ENCODE measurements at places on chromosomes 1 and 21.

DNA sequence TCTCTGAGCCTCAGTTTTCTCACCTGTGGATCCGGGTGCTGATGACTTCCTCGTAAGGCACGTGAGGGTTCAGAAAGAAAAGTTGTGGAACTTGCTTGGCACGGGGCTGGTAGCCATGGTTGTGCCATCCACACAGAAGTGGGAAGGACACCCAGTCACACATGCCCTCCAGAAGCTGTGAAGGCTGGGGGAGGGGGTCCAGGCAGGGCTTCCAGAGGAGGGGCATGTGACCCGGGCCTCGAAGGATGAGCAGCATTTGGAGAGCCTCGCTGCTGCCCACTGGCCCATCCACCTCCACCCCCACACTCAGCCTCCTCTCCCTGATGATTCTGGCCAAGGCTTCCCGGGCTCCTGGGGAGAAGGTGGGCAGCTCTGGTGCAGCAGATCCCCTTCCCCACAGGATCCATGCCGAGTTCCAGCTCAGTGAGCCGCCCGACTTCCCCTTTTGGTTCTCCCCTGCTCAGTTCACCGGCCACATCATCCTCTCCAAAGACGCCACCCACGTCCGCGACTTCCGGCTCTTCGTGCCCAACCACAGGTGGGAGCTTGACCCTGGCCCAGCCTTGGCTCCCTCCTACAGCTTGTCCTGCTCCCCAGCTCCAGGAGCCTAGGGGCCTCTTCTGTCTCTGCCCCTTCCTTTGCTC lies 9.4 kb downstream of the SELENON start:
- DNase-seq: no peak

- DNase-seq: no peak
Measured at GRCh38 chr1:246497331-246497915, 9.7 kb downstream of the SMYD3 start.

GRCh38 chr1:222920169-222920568 lies 105.3 kb downstream of the DISP1 start:
- no peak for DNase-seq

GRCh38 chr1:116311756-116312680 lies 61.0 kb upstream of the ATP1A1 start:
- no peak for DNase-seq

DNA sequence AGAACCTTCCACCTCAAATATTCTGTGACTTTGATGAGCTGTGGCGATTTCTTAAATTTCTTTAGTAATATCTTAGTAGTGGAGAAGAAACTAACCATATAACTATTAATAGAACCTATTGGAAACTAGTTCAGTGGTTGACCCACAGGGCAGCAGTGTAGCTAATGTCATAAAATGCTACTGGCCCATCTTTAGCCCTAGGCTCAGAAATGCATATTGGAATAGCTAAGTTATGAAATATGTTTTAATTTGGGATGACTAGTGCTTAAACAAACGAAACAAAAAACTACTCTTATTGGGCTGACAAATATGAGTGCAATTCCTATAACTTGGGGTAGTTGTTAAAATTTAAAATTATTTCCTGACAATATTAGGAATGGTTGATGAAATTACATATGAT lies 20.2 kb downstream of the MACO1 start:
- DNase-seq: no peak

DNA sequence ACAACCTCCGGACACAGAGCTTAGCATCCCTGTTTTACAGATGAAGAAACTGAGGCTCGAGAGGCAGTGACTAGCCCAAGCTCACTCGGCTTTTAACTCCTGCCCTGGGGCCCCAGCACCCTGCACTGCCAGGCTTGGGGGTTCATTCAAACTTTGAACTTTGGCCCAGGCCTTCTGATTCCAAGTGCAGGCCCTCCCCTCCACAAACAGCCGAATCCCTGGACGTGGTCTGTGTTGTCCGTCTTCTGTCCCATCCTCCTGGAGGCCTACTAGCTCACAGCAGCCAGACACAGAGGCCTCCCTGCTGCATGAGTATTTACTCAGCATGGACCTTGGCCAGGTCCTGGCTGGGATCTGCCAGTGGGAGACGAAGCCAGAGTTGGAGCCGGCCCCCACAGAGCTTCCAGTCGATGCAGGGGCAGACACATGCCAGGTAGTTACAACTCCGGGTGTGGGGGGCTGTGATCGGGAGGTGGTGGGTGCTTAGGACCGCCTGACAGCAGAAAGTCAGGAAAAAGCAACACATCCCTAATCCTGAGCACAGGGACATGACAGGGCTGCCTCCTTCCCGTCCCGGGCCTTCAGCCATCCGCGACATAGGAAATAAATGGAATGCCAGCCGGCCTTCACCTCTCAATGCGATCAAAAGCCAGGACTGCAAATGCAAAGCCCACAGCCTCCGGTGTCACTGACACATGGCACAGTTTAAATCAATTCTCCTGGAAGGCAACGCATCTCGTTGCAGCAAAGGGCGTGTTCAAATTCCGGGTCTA lies 7.4 kb downstream of the IFFO2 start:
- DNase-seq: no peak

DNA sequence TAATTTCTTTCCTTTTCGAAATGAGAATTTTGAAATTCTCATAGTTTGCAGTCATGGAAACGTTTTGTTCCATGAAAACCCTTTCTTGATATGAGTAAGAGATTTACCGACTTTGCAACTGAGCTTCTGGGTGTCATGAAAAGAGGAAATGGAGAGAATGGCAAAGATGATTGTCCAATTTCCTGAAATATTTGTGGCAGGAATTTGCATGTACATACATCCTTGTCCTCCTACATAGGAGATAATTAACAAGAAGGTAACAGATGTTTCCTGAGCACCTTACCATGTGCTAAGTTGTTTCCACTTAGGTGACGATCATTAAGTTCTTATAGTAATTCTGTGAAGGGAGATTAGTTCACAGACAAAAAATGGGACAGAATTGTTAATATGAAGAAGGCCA lies 170.7 kb downstream of the NEGR1 start:
- DNase-seq: no peak

DNA sequence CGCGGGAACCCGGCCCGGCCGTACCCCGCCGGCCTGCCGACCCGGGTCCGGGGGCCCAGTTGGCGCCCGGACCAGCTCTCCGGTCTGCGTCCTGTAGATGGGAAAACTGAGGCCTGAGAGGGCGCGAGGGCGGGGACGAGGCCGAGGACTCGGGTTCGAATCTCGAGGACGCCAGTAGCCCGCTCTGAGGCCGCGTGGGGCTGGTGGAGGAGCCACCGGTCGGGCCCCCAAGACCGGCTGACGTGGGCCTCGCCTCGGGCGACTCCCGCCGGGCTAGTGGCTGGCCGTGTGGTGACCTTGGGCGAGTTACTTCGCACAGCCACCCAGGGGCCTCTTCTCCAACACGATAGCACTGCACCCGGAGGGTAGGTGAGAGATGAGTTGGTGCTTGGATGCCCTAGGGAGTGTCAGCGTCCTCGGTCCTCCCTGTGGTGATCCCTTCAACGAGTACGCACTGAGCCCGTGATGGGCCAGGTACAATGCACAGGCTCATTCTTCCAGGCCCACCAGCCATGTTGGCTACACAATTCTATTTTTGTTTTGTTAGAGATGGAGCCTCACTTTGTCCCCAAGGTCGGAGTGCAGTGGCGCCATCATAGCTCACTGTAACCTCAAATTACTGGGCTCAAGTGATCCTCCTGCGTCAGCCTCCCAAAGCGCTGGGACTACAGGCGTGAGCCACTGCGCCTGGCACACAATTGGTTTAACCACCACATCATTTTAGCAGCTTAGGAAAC lies 404 bp upstream of the SCMH1 start:
- no peak for DNase-seq

- no peak for DNase-seq
Measured at GRCh38 chr1:19411612-19412011, 73.7 kb downstream of the CAPZB start.

DNA sequence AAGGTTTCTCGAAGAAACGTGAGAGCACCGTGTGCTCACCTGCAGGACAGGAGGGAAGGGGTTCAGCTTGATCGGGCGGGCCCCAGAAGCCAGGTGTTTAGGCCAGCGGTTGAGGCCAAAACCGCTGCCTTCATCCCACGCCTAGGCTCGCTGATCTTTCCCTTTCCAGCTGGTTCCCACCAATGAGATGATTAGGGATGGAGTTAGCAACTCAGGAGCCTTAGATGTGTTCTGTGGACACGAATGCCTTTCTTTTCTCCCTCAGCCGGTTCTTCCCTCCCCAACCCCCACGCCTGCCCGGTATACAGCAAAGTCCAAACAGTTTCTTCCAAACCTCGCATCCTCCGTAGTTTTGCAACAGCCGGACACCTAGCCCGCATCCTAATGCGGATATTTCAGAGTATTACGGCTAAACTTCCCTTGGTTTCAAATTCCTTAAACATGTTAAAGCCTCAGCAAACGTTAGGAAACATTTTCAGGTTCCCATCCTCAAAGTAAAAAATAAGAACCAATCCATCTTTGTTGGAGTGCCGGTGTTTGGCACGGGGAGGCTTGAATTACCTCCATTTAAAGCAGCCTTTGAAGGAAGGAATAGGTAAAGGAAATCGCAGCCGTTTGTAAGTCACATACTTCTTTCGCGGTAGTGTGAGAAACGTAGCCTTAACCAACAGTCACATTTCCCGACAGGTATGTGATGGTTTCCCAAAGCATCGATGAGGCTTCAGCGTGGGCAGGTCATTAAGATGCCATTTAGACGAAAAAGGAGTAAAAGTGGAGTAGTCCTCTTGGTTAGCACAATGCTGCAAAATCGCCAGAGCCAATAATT lies 1.1 kb downstream of the LRRC8C start:
- no peak for DNase-seq

DNA sequence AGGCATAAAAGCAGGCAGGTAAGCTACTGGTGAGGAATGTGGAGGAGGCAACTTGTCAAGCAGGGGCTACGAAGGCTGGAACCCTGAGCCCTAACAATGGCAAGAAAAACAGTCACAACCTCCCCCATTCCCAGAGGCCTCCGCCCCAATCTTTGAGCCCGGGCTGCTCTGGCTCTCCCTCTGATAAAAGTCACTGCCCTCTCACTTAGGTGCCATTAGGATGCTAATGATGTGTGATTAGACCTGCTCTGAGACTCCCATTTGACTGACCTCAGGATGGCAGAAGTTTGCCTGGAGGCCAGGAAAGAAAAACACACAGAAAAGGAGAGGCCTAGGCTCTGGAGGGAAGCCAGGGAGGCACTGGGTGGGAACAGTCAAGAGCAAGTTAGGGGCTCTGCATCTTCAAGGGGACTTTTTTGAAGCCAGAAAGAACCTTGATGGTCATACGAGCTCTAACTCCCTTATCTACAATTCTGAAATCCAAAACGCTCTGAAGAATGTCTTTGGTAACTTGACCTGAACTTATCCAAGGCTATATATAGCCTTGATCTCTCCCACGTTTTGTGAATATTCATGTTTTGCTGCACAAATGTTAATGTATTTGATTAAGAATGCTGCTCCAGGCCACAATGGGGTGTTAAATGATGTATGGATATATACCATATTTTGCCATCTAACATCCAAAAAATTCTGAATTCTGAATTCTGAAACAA lies 98.9 kb downstream of the TRABD2B start:
- DNase-seq: no peak

GRCh38 chr1:43978551-43979260 lies at the start of gene B4GALT2:
Gene B4GALT2, plus strand, starts transcription at chr1:43979210. Its CDS starts 1,951 bp downstream, at chr1:43981161.
- no peak for DNase-seq

DNA sequence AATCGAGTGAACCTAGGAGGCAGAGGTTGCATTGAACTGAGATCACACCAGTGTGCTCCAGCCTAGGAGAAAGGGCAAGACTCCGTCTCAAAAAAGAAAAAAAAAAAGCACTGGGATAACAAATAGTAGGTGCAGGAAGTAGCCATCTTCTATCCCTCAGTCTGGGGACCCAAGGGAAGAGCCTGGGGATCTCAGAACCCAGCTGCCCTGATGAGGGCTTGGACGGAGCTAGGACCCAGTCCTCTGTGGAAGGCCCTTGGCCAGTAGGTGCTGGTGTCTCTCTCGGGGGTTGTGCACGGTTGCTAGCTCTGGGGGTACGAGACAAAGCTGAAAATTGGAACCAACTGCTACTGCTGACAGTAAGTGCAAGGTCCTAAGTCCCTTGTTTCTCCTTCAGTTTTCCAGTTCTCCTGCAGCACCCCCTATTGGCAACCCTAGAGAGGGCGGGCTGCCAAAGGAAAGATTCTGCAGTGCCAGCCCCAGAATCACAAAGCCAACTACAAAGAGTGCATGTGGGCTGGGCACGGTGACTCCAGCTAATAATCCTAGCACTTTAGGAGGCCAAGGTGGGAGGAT lies 57.6 kb upstream of the KIF1B start:
- DNase-seq: no peak

DNA sequence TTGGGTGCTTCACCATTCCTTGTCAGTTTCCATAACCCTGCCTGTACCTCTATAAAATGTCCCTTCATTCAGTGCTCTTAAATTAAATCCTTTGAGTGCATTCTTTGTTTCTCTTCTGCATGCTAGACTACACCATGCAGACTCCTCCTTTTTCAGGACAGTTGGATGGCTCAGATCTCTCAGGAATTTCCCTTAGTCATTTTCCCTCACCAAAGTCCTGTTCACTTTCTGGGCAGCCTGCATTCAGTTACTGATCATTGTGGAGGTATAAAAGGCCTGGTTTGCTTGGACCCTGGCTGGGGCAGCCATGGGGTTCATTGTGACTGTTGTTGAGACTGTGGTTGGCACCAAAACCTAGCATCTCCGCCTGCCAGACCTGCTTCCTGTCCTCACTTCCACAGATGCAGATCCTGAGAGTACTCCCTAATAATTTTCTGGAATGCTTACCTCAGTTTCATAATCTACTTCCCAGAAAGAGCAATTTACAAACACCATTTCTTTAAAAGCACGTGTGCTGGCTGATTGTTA lies 88.4 kb downstream of the PDE4B start:
- DNase-seq: no peak

- DNase-seq: no peak
Measured at GRCh38 chr21:20249401-20249800, 748.8 kb upstream of the NCAM2 start.

DNA sequence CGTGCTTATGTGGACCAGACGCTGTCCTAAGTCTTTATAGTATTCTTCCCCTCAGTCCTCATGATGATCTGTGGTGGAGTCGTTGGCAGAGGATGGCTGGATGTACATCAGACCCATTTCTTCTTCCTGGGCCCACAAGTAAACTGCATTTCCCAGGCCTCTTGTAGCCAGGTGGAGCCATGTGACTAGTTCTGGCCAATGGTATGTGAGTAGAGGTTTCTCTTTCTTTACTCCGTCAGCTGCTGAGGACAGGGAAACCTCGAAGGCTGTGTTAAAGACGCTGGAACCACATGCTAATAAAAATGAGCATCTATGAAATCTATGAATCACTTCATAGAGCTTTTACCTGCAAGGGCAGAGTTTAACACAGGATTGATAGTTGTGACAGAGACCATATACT lies 18.7 kb upstream of the ZNF362 start:
- DNase-seq: no peak

- no peak for DNase-seq
Measured at GRCh38 chr1:31306278-31306677, 9.4 kb downstream of the ZCCHC17 start.

GRCh38 chr1:53129891-53130597 lies 12.4 kb downstream of the SLC1A7 start:
- no peak for DNase-seq

DNA sequence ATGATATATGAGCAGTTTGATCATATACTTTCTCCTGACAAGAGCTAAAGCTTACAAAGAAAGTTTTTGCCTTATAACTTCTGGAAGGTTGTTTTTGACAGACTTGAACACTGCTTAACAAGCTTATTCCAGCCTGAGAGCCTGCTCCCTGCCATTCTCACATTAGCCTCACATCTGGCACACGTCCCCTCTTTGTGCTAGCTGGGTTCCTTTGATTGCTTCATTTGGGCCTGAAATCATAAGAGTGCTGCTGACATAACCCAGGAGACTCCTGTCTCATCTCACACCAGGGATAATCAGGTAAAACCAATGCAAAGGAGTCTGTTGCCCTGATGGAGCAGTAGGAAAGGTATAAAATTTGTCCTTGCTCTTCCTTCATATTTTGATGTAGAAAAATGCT lies 1411.7 kb upstream of the B3GALT2 start:
- DNase-seq: no peak

Measured in cortex of kidney (tissue), 1 donor.